NCI-H2081 (cell line): ENCODE measurements at places on chromosomes 16 and 17.

DNA sequence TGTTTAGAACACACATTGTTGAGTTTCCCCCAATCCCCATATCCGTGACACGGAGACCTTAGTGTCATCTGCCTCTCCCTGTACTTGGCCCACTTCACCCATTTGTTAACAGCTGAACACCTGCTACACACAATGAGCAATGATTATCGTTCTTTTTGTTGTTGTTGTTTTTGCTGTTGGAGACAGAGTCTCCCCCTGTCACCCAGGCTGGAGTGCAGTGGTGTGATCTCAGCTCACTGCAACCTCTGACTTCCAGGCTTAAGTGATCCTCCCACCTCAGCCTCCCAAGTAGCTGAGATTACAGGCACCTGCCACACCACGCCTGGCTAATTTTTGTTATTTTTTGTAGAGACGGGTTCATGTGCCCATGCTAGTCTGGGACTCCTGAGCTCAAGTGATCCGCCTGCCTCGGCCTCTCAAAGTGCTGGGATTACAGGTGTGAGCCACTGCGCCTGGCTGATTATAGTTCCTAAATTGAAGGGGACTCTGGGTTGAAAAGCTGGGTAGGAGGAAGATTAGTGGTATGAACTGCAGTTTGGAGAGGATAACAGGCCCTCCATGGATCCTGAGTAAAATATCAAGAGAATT is 21.6 kb downstream of the NDE1 start:
- no peak for DNase-seq

- DNase-seq = peak; percentile 36
Measured at GRCh38 chr16:46908540-46909372, 24.6 kb downstream of the GPT2 start.

DNA sequence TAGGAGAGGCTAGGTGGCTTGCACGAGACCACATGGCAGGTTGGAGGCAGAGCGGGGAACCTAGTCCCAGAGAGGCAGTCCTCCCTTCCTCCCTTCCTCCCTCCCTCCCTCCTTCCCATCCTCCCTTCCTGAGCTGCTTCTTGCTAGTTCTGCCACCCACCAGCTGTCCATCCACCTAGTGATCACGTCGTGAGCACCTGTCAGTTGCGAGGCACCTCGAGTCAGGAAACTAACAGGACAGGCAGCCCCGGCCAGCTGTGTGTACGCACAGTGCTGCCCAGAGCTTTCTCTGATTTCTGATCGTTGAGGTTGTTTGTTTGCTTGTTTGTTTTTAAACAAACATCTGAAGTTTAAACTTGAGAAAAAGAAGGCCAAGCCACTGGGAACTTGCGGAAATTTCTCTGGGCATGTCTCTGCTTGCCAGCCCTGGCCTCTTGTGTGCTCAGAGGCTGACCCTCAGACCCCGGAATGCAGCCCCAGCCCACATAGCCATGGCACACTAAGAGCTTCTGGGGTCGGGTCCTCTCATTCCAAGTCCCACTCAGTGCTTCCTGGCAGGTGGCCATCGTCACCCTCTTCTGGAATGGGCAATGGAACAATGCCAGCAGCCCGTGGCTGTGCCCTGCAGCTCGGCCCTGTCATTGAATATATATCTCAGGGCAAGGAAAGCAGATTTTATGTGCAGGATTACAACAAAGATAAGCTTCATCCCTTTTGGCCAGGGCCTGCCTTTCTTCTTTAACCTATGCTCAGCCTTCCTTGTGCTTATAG is 174.0 kb downstream of the KATNIP start:
- DNase-seq = no peak

- DNase-seq = no peak
Measured at GRCh38 chr16:13554643-13555042, 365.3 kb upstream of the ERCC4 start.

- DNase-seq = no peak
Measured at GRCh38 chr17:80938556-80938955, 53.1 kb upstream of the CHMP6 start.

DNA sequence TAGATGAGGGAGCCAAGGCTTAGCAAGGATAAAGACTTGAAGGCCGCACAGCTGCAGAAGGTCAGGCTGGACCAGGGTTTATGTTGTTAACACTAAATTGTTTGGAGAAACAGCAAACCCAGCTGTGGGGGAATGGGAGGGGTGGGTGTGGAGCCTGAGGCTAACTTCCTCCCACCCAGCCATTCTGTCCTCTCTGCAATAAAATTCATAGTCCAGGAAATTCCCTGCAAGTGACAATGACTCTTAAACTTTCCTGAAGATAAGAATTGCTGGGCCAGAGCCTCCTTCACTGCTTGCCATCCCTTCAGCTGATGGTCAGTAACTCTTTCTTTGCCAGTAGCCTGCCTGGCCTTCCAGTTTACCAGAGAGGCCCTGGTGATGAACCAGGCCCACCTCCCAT is 19.4 kb upstream of the ATP5MC1 start:
- DNase-seq = no peak

- no peak for DNase-seq
Measured at GRCh38 chr16:87543436-87544191, 50.8 kb upstream of the ZCCHC14 start.

- DNase-seq = no peak
Measured at GRCh38 chr16:85526185-85526974, 86.7 kb upstream of the GSE1 start.

DNA sequence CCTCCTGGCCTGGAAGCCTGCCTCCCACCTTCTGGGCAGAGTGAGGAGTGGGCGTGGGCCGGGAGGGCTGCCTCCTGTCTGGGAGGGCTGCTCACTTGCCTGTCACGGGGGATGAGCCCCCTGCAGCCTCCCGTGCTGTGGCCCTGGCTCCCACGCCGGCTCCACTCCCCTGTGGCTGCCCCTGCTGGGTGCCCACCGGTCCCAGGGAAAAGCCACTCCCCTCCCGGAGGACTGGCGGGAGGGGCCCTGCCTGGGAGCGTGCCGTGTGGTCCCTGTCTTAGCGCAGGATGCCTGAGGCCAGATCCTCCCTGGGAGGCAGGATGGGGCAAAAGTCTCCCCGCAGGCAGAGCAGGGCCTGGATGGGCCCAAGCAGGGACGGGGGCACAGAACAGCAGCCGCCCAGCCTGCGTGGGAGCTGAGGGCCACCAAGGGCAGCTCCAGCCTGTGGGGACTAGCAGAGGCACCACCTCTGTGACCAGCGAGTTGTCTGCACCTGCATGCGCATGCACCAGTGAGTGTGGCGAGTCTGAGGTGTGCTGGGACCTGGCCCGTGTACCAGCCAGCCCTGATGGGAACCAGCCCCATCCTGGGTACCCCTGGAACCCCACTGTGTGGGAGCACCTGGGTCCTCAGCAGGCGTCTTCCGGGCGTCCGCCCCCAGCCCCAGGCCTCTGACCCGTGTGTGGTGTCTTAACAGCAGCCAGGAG is 339.9 kb downstream of the SEC14L1 start:
- DNase-seq = no peak

- no peak for DNase-seq
Measured at GRCh38 chr16:175011-175949, 1.2 kb upstream of the HBA1 start.

DNA sequence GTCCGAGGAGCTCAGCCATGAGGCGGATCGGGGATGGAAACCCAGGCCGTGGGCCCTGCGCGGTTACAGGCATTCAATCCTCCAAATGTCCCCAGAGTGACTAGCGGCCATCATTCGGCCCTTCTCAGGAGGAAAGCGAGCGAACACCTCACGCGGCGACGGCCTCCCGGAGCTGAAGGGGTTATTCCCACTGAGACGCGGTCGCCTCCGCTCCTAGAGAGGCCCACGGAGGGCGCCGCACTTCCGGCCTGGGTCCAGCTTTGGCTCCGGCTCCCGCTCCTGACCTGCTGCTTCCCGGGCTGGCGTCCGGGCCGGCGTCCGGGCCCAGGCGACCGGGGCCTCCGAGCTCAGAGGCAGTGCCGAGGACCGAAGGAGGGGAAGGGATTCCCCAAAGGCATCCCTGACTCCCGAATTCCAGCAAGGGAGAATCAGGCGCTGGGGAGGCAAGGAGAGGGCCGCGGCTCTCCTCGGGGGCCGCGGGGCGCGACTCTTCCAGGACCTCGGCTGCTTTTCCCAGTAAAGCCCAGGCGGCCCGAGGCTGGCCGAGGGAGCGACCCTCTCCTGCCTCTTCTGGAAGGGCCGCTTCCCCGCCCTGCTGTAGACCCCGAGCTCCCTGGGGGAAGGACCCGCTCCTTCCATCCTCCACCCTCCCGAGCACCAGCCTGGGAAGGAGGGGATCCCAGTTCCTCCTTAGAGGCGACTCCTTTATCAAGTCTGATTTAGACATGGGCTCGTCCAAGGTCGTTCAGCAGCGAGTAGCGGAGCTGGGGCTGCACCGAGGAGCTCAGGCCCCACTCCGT is 18.6 kb upstream of the ZNF629 start:
- DNase-seq = peak; percentile 51

- no peak for DNase-seq
Measured at GRCh38 chr17:10815319-10815718, 11.4 kb upstream of the TMEM238L start.

DNA sequence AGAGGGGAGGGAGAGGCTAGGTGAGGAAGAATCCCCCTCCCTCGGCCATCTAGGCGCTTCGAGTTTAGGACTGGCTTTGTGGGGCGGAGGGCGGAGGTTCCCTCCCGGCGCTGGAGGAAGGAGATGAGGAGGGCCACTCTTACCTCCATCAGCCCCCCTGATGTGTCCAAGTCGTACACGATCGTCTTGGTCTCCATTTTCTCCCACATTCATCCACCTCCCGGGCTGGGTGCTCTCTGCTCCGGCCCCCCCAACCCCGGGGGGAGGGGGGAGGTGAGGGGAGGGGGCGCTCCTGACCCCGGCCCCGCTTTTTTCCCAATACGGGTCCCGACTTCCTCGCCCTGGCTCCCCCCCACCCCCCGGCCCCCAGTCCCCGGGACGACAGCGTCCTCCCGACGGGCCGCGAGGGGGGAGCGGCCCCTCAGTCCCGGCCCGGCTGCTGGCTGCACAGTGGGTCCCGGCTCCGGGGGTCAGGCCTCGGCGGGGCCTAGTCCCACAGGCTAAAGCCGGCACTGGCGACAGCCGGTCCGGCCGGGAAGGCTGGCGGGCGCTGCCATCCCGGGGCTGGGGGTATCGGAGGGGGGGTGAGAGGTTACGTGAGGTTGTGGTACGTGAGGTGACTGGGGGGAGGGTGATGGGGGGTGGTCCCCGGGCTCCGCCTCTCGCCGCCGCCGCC is 428 bp downstream of the PHF12 start:
- no peak for DNase-seq

DNA sequence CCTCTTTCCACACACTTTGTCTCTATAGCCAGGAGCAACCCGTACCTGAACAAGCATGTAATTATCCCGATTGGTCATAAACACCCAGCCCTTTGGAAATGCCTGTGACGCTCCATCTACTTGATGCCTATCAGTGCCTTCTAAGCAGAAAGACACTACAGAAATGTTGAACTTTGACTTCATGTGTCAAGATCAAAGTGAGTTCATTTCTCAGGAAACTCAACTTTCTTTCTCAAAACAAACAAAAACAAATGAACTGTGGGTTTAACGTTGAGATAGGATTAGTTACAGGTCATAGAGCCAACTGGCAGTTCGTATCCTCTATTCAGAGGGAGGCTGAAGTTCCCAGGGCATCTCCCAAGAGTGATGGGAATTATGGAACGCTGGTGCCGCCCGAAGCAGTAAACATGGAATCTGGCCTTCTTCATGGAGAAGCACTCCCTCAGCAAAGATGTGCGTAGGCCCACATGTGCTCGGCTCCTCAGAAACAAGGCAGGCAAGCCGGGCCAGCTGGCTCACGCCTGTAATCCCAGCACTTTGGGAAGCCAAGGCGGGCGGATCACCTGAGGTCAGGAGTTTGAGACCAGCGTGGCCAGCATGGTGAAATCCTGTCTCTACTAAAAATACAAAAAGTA is 9.5 kb downstream of the SLC6A4 start:
- no peak for DNase-seq

GRCh38 chr17:70206361-70207010 is 37.2 kb downstream of the KCNJ2 start:
- no peak for DNase-seq
